Stimulated activated CD4-positive, alpha-beta T cell treated with anti-CD3 and anti-CD28 coated beads, Interleukin-15, amount 100 ng/mL, for 48 hours (primary cell): ENCODE measurements at places on chromosomes 4 and X.

GRCh38 chr4:145271194-145271593 is 90.8 kb upstream of the OTUD4 start:
- DNase-seq = no peak

- DNase-seq = no peak
These were observed 66.1 kb downstream of the DCHS2 start for GRCh38 chr4:154425514-154425913.

DNA sequence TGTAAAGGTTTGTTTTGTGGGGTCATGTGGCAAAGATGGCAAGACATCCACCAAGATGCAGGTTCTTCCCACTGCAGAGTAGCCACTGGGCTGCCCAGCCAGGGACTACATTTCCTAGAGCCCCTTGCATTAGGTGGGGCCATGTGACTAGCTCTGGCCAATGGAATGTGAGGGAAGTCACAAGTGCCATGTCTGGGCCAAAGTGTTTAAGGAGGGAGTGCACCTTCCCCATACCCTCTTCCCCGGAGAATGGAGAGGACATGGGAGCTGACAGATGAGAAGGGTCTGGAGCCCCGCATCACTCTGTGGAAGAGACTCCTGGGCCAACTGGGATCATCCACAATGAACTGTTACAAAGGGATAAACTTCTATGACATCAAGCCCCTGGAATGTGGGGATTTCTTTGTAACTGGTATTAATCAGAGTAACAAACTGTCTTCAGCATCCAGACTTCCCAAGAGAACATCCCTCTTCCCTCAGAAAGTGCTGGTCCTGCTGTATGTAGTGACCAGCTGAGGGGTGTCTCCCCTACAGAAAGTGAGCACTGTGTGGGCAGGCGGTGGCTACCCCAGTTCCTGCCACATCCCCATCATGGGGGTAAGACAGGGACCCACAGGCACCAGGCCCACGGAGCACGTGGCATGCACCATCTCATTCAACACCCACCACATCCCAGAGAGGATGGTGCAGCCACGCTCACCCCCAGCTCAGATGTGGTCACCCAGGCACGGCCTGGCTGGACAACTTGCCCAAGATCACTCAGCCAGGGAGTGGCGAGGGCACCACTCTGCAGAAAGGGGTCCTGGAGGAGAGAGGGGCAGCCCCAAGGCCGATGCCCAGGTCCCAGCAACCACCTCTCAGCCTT is 10.9 kb downstream of the PPP2R2C start:
- DNase-seq = no peak

DNA sequence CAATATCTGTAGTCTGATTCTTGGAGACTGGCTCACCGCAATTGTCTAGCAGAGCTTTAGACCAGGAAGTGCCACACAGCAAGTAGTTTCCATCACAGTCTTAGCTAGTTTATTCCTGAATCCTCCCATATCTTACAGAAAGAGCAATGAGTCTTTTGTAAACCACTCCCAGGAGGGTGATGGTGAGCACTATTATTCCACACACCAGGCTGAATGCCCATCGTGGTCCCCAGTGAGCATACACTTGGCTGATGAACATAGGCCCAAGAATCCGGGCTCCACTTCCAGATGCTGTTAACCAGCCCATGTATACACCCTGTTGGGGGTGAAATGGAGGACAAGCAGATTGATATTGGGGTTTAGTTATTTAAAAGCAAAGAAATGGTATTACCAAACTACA is 39.8 kb downstream of the PLK4 start:
- no peak for DNase-seq

DNA sequence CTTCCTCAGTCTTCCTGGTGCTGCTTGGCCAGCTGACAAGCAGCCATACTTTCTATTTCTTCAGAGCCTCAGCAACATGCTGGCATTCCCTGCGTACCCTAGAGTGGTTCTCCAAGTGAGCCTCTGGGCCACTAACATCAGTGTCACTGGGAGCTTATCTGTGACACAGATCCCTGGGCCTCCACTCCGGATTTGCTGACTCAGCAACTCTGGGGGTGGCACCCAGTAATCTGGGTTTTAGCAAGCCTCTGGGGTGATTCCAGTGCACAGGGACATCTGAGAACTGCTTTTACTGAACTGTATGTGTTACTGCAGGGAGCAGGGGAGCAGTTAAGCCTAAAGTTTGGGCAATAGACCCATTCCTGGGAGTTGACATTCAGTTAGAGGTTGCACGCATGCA is 28.2 kb upstream of the HMGB3 start:
- DNase-seq = no peak

GRCh38 chr4:24764345-24764744 is 31.0 kb upstream of the SOD3 start:
- DNase-seq = no peak

DNA sequence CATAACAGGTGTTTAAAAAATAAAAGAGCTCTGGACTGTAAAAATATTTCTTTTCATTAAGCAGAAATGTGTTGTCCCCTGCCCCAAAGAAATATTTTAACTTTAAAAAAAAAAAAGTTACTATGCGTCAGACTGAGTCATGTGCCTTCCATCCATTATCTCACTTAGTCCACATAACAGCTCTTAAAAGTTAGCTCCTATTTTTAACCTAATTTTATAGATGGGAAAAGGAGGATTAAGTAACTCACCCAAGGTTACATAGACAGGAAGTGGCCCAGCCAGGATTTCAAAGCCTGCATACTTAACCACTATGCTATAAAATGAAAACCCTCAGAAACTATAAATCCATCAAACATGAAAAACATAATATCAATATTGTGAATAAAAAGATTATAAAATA is 97.7 kb downstream of the MANBA start:
- DNase-seq = no peak

DNA sequence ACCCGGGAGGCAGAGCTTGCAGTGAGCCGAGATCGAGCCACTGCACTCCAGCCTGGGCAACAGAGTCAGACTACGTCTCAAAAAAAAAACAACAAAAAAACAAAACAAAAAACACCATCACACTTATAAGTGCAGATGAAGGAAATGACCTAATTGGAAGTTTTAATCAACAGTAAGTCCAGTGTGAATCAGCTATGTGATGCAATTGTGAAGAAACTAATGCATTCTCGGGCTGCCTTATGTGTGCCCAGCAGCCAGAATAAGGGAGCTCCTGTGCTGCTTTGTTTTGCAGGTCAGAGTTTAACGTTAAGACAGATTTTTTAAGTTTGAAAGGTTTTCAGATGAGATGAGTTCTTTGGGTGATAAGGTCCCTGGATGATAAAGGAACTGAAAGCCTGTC is 10.8 kb downstream of the DAPP1 start:
- DNase-seq = no peak

DNA sequence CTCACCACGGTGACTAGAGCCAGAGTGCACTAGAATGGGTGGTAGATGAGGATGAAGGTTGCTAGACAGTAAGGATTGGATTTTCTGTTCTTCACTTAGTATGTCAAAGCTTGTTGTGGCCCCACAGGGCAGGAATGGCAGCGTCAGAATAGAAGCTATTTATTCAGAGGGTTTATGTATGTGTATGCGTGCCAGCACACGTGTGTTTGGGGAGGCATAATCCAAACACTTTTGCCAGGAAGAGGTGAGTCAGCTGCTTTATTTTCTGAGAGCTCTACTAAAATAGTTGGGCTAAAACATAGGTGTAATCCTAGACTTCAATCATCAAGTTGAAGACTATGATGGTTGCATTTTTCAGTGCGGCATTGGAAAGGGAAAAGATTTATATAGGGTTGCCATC is 1.2 kb upstream of the MAGEE2 start:
- DNase-seq = no peak

GRCh38 chr4:125358453-125358852 is 43.7 kb downstream of the FAT4 start:
- DNase-seq = no peak

DNA sequence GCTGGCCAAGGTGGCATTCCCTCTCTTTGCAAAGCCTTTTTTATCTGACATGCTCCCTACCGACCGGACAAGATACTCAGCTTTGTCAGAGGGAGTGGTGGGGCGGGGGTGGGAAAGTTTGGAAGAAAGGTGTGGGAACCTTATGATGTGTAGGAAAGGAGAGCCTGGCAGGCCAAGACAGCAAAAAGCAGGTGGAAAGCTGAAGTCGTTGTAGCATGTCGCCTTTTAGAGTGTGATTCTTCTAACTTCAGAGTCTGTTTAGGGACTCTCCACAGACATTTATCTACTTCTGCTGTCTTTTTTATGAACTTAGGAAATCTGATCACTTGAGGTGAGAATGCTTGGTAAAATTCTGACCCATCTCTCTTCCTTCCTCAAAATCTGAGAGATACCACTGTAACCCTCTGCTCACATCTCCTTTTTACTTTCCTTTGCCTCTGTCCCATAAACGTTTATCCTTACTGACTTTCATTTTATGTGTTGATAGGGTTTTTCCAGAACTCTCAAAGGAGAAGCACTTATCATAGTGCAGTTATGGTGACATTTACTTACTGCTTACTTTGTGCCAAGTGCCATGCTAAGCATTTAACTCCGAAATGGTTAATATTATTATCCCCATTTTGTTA is 8.2 kb upstream of the RUFY3 start:
- DNase-seq = no peak

DNA sequence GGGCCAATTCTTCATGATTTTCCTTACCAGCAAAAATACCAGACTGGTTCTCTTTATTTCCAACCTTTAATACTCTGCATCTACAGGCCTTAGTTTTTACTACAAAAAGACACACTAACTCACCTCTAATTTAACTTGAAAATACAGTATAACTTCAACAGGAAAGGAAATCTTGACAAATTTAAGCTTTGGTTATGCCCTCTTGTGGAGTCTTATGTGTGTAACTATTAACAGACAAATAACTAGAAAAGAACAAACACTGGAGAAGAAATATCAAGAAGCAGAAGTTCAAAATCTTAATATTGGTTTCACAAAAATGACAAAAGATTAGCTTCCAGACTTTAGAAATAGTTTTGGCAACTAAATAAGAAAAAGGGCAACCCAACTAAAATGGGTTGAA is 33.0 kb downstream of the PPA2 start:
- DNase-seq = no peak
